ENCODE measurements at places on chromosomes 4 and X.

GRCh38 chr4:78570117-78570516 lies 18.5 kb downstream of the ANXA3 start:
- no peak for DNase-seq

DNA sequence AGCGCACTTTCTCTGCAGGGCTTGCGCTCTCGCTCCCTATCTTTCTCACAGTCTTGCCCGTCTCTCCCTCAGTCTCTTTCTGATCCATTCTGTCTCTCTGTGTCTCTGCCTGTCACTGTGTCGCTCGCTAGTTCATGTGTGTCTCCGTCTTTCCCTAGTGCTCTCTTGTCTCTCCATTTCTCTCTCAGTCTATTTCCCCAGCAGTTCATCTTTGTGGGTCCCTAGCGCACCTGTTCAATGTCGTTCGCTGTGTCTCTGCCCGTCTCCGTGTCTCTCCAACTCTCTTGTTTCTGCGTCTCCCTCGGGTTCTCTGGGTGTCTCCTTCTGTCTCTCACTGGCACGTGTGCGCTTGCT lies 1.5 kb downstream of the GPR101 start:
- DNase-seq, result no peak

DNA sequence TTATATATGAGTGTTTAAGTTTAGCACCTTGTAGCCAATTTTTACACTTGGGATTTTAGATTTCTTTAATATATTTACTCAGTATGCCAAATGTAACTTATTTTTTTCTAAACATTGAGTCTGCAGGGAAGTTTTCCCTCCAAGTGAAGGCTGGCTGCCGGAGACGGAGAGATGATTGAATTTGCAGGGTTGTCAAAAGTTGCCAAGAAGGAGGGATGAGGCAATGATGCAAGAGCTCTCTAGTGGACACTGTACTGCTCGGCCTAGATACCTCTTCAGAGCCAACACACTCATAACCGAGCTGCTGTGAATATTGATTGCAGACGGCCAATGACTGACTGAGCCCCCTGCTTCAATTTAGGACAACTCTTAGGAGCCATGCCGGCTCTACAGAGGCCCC lies 318.6 kb upstream of the CASK start:
- no peak for DNase-seq

DNA sequence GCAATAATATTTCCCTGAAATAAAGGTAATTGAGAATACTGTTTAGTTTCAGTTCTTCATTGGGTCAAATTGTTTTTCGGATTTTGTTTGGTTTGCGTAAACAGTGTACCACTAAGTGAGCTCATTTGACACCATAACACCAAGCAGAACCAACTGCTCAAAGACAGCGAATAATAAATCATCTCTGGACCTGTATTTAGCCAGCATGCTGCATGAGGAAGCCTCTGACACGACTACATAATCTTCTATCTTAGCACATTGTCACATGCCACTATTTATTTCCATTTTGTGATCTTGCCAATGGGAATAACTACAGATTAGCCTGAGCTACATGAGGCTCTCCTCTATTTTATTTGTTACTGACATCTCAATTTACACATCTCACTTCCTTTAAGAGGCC lies 12.1 kb upstream of the PRKG2 start:
- no peak for DNase-seq

- no peak for DNase-seq
Observed at GRCh38 chr4:126794363-126794762, 838.4 kb upstream of the INTU start.

DNA sequence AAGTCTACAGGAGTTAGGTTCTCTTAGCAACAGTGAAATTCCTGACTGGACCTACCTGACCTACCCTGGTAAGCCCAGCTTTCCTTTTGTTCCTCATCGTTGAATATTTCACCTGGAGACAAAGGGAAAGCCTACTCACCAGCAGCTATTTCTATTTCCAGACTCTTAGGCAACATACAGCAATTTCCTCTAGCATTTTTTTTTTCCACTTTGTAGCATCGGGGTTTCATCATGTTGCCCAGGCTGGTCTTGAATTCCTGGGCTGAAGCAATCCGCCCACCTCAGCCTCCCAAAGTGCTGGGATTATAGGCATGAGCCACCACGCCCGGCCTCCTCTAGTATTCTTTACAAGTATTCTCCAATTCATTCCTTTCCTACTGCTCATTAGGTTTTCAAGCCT lies 6.8 kb upstream of the S100G start:
- no peak for DNase-seq

DNA sequence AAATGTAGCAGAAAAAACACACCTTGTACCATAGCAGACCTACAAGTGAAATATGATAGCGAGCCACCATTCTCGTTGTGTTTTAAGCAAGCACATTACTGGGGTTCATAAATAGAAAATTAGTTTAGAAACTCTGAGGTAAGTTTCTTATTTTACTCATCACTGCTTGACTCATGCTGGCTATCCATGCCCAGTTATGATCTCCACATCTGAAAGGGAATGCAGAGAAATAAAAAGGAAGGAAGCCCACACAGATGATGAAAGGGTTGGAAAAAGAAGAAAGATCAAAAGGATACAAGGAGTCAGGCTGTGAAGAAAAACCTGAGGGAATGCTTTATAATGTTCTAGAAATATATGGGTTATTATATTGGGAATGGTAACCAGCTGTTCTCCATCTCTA lies 54.5 kb downstream of the CAMK2D start:
- no peak for DNase-seq

- DNase-seq, result no peak
Observed at GRCh38 chr4:88101165-88101564, 57.3 kb downstream of the ABCG2 start.

DNA sequence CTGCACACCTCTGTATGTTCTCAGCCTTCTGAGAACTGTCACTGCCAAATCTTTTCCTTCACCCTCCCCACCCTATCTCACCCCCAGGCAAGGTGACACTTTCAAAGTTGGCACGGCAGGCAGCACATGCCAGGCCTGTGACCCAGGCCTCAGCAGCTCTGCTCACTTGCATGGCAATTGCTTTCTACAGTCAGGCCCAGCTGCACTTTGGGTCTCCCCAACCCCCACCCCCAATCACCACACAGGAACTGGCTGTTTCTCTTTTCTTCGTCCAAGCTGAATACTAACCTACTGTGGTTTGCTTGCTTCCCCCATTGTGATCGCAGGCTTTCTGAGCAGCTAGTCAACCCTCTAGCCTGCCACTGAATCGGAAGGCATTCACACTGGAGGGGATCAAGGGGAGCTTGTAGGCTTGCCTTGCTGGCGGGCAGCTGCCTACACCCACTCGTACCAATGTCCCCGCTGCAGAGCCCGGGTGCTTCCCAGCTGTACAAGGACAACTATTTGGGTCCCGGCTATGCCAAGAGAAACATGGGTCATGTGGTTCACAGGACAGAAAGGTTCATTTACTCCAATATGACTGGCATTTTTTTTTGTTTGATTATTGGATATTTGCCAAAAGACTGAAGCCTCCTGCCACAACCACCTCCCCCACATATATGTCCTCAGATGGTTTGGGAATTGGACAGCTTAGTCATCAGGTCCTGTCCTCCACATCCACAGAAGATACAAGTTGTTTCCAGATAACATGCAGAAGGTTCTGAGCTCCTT lies 28.1 kb downstream of the SLC25A43 start:
- DNase-seq, result no peak

DNA sequence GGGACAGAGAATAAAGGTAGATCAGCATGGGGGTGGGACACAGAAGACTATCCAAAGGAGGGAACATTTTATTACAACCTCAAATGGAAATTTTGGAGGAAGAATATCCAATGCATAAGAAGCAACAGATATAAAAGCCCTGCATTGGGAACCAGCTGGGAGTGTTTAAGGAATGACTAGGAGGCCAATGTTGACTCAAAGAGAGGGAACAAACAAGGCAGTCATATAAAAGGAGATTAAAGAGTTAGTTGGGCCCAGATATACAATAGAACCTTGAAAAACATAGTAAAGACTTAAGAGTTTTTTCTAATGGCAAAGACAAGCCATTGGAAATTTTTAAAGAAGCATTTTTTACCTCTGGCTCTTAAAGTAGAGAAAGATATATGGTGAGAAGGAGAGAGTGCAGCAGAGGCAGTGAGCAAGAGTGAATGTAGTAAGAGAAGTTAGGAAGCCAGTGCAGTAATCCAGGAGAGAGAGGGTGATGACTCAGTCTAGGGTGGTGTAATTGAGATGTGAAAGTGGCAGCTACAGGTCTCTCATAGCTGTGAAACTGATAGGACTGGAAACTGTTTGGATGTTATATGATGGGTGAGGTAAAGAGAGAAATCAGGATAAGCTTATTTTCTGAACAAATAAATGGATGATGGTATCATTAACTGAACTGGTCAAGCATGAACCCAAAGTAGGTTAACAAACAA lies 182.2 kb upstream of the ATOH1 start:
- DNase-seq, result no peak

- DNase-seq, result no peak
Observed at GRCh38 chr4:124334119-124334518, 378.4 kb downstream of the ANKRD50 start.

- DNase-seq, result no peak
Observed at GRCh38 chr4:76279462-76279861, 27.1 kb upstream of the STBD1 start.

DNA sequence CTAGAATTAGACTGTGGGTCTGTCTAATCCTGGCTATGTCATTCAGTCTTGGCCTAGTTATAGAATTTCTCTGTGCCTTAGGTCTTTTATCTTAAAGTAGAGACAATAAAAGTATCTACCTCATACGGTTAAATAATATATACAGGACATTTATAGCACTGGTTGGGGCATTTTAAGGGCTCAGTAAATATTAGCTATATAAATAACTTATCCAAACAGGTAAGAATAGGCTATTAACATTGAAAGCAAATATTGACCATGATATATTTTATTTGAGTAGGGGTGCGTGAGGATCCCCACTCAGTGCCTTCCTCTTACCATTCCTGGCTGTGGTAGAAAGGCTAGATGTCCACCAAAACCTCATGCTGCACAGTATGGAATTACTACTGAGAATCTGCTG lies 47.4 kb downstream of the HSD17B13 start:
- no peak for DNase-seq

- DNase-seq, result no peak
Observed at GRCh38 chr4:116736756-116737155, 348.6 kb downstream of the TRAM1L1 start.

- DNase-seq, result no peak
Observed at GRCh38 chr4:151640381-151640780, 120.4 kb downstream of the GATB start.

Measured in stimulated activated CD4-positive, alpha-beta T cell treated with anti-CD3 and anti-CD28 coated beads, TNF-alpha, amount 100 ng/mL, for 4 hours (primary cell).